ENCODE measurements at places on chromosomes 4 and X. TPM values are rescaled to one million over a fixed set of nuclear protein-coding genes. Genes with fewer than 3 reads are reported as not detected.

Gene RNF212
- 0.64 TPM for total RNA-seq

DNA sequence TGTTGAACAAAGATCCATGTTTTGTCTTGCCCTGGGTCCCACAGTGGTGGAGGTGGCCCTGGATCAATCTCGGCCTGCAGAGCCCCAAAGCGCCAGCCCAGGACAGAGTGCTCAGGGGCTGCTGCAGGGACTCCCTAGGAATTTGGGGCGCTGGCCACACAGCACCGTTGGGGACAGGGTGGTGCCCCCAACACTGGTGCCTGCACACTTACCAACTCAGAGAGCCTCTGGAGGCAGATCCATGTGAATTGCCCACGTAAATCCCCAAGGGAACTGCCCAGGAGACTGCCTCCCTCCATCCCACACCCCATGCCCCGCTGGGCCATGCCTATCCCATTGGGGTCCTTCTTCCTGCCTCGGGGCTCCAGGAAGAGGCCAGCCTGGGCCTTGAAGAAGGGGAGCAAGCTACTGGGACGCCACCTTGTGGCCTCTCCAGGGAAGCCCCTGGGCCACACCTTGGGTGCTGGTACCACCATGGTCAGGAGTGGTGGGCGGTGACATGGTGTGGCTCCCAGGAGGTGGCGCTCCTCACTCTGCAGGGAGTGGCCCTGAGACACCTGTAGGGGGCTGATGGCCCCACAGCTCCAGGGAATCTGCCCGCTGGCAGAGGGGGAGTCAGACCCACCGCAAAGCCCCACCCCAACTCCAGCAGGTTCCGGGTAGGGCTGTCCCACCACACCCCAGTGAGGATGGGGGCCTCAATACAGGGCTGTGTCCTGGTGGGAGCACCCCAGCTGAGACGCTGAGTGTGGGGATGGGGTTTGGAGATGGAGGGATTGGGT, 22.8 kb downstream of the CFAP99 start:
- DNase-seq: peak; percentile 46

DNA sequence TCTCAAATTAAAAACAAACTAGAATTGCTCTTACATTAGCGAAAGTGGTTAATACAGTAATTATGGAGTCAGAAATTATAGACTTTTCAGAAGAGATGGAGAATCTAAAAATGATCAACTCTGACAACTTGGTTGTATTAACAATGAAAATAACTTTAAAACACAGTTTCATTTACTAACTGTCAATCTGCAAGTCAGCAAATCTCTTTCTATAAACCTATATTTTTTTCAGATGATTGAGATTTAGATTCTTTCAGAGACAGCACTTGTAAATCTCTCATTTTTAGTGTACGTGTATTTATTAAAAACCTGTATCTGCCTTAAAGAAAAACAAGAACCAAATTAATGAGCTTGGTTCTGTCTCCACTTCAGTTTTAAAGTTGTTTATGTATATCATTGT, 311.4 kb downstream of the EPHA5 start:
- DNase-seq: no peak

DNA sequence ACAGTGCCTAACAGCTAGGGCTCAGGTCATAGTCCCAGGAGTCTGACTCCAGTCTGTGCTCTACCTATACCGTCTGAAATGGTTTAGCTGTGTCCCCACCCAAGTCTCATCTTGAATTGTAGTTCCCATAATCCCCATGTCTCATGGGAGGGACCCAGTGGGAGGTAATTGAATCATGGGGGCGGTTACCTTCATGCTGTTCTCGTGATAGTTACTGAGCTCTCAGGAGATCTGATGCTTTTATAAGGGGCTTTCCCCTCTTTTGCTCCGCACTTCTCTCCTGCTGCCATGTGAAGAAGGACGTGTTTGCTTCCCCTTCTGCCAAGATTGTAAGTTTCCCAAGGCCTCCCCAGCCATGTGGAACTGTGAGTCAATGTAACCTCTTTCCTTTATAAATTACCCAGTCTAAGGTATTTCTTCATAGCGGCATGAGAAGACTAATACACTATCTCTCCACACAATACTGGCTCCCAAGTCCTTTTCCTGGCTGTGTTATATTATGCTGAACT, 110.8 kb downstream of the AFAP1 start:
- peak; percentile 57 for DNase-seq

- no peak for DNase-seq
These were observed 6.0 kb upstream of the EFNB1 start for GRCh38 chrX:68822641-68823410.

- no peak for DNase-seq
These were observed 24.0 kb downstream of the TET2 start for GRCh38 chr4:105170711-105171110.

- DNase-seq: no peak
These were observed at the start of gene SLC38A5 for GRCh38 chrX:48470110-48470832. Gene SLC38A5, minus strand, starts transcription at chrX:48470260. Its CDS starts 2,336 bp downstream, at chrX:48467924.

- no peak for DNase-seq
These were observed 273.5 kb downstream of the C4orf33 start for GRCh38 chr4:129369361-129370010.

Gene NPY1R
- 0.26 TPM for total RNA-seq
